ENCODE measurements at places on chromosomes 11 and 22.

- DNase-seq = no peak
These were observed 38.8 kb downstream of the TXN2 start for GRCh38 chr22:36442506-36443197.

DNA sequence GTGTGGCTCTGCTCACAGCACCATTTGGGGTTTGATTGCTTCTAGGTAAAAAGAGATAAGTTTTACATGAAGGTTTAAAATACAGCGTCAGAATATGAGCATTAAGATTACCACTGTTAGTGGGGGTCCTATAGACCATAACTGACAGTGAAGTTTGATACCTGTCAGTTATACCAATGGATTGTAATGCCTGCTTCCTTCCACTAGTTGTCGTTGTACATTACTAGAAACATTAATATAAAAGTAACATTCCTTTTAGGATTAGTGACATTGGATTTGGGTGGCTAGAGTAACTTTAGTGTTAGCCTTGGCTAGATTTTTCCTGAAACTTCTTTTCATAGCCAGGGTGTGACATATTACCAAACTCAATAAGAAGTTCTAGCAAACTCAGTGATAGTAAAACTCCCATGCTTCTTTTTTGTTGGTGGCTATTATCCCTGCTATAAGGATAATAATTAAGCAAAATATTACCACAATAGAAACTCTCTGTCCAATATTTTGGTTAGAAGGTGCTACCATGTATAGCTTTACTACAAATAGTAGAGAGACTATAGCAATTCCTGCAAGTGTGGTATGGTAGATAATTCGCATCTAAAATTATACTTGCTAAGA, 57.1 kb downstream of the FAM181B start:
- DNase-seq = no peak

DNA sequence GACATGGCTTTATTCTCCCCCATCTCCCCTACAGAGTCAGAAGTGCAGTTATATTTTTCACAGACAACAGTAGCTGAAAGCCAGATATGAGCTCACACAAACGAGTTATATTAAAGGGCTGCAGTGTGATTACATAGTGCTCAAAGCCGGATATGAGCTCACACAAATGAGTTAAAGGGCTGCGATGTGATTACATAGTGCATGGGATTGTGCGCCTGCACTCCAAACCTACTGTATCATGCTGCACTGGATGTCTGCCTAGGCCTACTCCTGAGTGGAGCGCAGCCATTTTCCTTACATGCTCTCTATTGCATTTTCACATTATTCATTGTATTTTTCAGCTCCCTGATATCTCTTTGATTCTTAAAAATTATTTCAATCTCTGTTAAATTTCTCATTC, 414.6 kb upstream of the LARGE1 start:
- no peak for DNase-seq

DNA sequence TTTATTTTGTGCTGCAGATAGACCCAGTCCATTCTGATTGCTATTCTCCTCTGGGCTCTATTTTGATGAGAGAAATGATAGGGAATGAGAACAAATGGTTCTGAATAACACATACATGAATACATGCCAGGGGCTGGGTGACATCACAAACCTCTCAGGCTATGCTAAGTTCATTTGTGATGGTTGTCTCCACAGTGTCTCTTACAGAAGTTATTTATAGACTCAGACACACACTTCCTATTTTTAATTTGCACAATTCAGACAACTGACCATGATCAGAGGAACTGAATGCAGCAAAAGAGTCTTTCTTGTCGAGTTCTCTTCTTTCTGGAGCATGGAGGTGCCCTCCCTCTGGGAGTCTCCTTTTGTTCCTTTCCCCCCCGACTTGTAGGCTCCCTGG, 991.7 kb downstream of the OPCML start:
- no peak for DNase-seq

- no peak for DNase-seq
These were observed 122.5 kb downstream of the TTC28 start for GRCh38 chr22:28557184-28557583.

Measured in stimulated activated CD8-positive, alpha-beta memory T cell treated with anti-CD3 and anti-CD28 coated beads, Interleukin-2, amount 100 ng/mL, for 1 hour (primary cell).